SK-N-SH (cell line): ENCODE measurements at places on chromosomes 7 and 10. TPM values are rescaled to one million over a fixed set of nuclear protein-coding genes. Genes with fewer than 3 reads are reported as not detected.

DNA sequence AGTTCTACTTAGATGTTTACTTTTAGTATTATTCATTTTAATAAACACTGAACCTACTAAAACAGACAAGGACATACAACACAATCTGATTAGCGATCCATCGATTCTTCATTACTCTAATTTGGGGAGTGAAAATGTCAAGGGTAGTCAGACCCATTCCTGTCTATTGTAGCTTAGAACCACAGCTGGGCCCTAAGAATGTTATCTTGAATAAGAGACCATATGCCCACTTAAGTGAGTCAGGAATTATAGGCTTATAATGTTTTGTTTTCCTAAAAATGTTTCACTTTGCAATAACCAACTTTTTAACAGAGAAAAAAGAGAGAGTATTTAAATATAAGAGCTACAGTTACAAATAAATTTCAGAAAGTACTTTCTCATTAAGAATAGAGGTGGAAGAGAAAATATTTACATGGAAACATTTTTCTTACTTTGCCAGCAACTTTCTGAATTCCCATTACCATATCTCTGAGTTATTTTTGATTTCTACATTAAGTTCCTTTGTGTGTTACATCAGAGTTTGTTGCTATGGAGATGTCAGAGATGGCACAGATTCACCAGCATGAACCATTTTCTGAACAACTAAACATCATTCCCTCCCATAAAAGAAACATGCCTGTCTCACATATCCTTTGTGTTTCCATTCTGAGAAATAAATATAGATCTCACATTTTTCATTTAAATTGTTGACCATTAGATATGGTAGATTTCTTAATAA is 75.4 kb upstream of the SLC13A1 start:
- H3K27me3 ChIP-seq, result no peaks in the 10 kb centered on the region
- H3K27ac ChIP-seq, result no peak overlapping the region
- H3K4me3 ChIP-seq, result no peak overlapping the region
- H3K36me3 ChIP-seq, result no peaks in the 10 kb centered on the region
- H3K4me1 ChIP-seq, result no peaks in the 10 kb centered on the region; the same call in 1 of the 2 replicates
- DNase-seq, result peak; percentile 17

Gene SAMD9L
- 1.8 and 2.2 TPM in 2 replicates for polyA plus RNA-seq

Gene TLX1
- polyA plus RNA-seq, result 0.02 TPM in 1 of 2 replicates, not detected in the other

Gene ATRNL1
- 0.44 and 0.67 TPM in 2 replicates for polyA plus RNA-seq

Gene MYO1G
- 0.05 and 0.10 TPM in 2 replicates for polyA plus RNA-seq

Gene LRRC17
- 101 and 138 TPM in 2 replicates for polyA plus RNA-seq
